ENCODE measurements at places on chromosomes 12 and 14. TPM values are rescaled to one million over a fixed set of nuclear protein-coding genes. Genes with fewer than 3 reads are reported as not detected.

- DNase-seq: no peak
Measured at GRCh38 chr14:54189748-54190354, 207.0 kb upstream of the CDKN3 start.

DNA sequence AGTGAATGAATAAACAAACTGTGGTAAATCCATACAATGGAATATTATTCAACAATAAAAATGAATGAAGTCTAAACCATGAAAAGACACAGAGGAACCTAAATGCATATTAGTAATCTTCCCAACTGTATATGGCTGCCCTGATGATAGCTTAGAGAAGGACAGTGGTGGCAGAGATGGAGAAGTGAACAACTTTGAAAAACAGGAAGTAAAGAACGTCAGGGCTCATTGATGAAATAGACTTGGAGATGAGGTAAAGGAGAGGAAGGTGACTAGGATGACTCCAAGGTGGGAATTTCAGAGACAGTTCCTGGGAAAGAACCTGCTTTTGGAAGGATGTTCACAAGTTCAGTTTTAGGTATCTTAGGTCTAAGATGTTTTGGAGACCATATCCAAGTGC, 36.3 kb upstream of the NT5DC3 start:
- no peak for DNase-seq

Gene CCDC198
- polyA plus RNA-seq: not detected

Gene GALNT6
- 78.1 TPM for polyA plus RNA-seq
